ENCODE measurements at places on chromosomes 6 and 20.
A peak's percentile ranks its signal among the peaks of the same experiment; 100 is the strongest.

GRCh38 chr6:5673019-5673790 lies 333.5 kb downstream of the NRN1 start:
- no peak for DNase-seq

GRCh38 chr20:63035603-63036185 lies 28.9 kb upstream of the BHLHE23 start:
- DNase-seq, result no peak

GRCh38 chr6:107690643-107691061 lies 133.5 kb downstream of the SCML4 start:
- no peak for DNase-seq

- no peak for DNase-seq
Measured at GRCh38 chr6:15038013-15038791, 207.7 kb upstream of the JARID2 start.

GRCh38 chr6:161111261-161111660 lies 119.7 kb downstream of the MAP3K4 start:
- no peak for DNase-seq

GRCh38 chr6:107574856-107575255 lies 84.9 kb downstream of the SOBP start:
- no peak for DNase-seq

DNA sequence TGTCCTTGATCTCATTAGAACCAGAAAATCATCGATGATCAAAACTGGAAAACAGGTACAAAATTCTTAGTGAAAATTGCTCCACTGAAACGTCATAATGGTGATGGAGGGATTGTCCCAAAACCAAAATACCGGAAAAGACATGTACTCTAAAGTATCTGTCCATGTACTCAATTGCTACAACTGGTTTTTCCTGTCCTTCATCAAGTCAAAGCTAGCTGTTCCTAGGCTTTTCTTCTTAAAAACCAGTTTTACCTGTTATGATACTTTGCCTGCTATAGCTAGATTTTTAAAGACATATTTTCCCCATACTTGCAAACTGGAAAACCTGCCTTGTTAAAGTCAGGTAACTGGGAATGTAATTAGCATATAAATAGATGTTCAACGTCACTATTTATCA lies 50.5 kb upstream of the LRRC1 start:
- DNase-seq, result no peak

- no peak for DNase-seq
Measured at GRCh38 chr6:169846286-169847056, 95.0 kb downstream of the ERMARD start.

- DNase-seq, result no peak
Measured at GRCh38 chr6:93678841-93679454, 259.6 kb upstream of the EPHA7 start.

GRCh38 chr6:19836799-19837510 lies at the start of gene ID4:
ID4 (plus strand) TSS chr6:19837370; CDS start chr6:19837755, 385 bp downstream.
- DNase-seq, result peak; percentile 91

DNA sequence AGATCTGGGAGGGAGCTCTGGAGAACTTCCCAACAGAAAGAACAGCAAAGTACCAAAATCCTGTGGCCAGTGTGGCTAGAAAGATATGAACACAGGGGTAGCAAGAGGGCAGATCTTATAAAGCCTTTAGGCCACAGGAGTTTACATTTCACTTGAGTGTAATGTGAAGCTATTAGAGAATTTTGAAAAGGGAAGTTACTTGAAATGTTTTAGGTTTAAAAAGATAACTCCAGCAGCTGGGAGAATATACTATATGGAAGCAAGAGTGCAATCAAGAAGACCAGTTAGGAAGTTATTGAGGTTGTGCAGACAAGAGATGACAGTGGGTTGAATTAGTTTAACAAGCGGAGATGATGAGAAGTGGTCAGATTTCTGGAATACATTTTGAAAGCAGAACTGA lies 7.9 kb downstream of the SUPT3H start:
- no peak for DNase-seq

DNA sequence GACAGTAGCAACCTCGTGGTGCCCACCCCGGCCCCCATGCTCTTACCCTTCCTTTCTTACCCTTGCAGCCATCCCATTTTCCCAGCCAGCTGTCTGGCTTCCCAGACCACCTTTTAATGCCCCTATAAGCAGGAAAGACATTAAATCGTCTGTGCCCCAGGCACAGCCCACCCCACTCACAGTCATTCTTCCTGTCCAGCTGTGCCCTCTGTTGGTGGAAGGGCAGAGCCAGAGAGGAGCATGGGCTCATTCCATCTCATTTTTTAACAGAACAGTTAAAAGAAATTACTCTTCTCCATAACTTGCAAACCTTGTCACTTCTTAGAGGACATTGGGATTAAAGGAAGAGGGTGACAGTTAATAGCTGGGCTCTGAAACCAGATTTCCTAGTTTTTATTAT lies 240.5 kb downstream of the NRN1 start:
- DNase-seq, result no peak

- no peak for DNase-seq
Measured at GRCh38 chr20:6490849-6491248, 276.6 kb upstream of the BMP2 start.

GRCh38 chr6:37054580-37054979 lies 49.1 kb downstream of the FGD2 start:
- DNase-seq, result no peak

GRCh38 chr6:5211492-5211891 lies 49.3 kb downstream of the LYRM4 start:
- DNase-seq, result no peak

GRCh38 chr20:50405915-50406609 lies 104.1 kb upstream of the PTPN1 start:
- no peak for DNase-seq

- no peak for DNase-seq
Measured at GRCh38 chr20:48096957-48097890, 311.9 kb upstream of the SULF2 start.

GRCh38 chr6:32337186-32337805 lies 34.4 kb downstream of the TSBP1 start:
- DNase-seq, result no peak

- no peak for DNase-seq
Measured at GRCh38 chr20:50285376-50286173, 94.9 kb downstream of the CEBPB start.

DNA sequence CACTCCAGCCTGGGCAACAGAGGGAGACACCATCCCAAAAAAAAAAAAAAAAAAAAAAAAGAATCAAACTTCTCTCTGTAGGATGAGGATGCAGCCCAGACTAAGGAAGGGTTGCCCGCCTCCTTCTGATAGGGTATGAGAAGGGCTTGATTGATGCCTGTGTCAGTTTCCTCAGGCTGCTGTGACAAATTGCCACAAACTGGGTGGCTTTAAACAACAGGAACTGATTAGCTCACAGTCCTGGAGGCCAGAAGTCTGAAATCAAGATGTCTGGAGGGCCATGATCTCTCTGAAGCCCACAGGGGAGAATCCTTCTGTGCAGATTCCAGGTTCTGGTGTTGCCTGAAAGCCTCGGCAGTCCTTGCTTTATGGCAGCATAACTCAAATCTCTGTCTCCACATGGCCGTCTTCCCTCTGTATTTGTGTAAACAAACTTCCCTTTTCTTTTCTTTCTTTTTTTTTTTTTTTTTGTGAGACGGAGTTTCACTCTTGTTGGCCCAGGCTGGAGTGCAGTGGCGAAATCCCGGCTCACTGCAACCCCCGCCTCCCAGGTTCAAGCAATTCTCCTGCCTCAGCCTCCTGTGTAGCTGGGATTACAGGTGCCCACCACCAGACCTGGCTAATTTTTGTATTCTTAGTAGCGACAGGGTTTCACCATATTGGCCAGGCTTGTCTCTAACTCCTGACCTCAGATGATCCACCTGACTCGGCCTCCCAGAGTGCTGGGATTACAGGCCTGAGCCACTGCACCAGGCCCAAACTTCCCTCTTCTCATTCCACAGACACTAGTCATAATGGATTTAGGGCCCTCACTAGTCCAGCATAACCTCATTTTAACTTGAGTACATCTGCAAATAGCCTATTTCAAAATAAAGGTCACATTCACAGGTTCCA lies 11.2 kb upstream of the CDK19 start:
- DNase-seq, result no peak

GRCh38 chr6:148868314-148868713 lies 121.5 kb downstream of the UST start:
- no peak for DNase-seq

DNA sequence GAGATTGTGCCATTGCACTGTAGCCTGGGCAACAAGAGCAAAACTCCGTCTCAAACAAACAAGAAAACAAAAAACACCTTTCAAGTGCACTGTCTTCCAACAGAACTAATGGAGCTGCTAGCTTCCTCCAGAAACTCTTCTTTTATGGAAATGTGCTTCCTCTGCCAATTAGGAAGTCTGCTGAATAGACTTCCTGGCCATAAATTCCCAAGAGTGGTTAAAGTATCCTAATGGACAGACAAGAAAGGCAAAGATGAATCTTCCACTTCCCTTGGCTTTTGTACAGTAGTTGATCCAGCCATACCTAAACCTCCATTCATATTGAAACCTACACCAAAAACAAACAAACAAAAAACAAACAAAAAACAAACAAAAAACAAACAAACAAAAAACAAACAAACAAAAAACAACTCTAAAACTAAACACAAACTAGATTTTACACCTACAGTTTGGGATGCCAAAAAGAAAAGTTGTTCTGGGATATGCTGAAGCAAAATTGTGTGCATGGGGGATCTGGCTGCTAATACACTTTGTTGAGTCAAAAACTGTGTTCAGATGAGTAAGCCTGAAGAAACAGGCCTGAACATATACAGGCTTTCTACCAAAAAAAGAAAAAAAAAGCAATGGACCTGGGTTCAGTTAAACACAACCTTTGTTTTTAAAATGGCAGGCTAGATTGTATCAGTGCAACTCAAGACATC lies 59.8 kb upstream of the CARMIL1 start:
- DNase-seq, result no peak

DNA sequence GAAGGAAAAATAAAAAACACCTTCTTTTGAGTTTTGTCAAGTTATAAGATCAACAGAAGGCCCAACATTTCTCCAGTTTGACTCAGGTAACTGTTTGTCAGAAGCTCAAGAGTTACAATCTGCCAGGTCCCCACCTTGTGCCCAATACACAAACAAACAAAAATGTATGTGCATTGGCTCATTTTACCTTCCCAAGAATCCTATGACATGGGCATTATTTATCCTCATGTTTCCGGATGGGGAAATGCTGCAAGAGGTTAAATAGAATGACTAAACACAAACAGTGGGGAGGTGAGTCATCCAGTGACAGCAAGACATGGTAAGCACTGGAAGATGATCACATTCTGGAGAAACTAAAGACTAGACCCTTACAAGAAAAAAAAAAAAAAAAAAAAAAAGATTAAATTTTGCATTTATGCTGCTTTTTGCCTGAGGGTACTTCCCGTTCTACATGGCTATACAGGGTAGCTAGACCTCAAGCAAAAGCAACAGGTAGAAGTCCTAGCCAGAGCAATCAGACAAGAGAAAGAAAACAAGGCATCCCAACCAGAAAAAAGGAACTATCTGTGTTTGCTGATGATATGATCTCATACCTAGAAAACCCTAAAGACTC lies 23.6 kb upstream of the ANKRD60 start:
- no peak for DNase-seq

DNA sequence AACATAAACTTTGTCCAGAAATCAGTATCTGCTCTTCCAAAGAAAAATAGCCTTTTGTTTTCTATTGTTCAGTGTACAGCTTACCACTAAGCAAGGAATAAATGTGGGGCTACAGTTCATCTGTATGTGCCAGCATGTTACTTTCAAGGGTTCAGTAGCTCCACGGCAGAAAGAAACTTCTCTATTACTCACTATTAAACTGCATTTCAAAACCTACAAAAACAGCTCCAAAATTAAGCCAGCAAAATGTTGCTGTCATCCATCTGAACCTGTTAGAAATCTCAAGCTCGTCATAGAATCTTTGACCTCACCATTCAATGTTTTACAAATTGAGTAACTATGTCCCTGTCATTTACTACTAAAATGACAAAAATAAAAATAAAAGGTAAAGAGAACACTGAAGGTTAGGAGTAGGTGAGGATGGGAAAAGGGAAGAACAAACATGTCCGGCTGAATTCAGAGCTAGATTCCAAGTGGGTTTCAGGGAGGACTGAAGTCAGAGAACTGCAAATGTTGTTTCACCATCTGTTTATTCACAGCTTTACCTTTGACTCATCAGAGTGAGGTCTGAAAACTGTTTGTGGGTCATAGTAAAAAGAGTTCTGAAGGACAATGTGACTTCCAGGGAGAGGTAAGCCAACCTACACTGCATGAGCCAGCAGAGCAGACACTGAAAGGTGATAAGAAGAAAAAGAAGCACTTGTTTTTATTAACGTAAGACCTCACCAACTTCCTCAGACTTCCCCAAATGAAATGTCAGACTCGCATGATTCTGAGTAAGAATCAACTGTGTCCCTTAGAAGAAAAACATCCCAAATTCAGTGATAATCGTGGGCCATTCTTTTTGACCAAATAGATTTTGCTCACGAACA lies 62.0 kb downstream of the ATXN1 start:
- DNase-seq, result no peak

DNA sequence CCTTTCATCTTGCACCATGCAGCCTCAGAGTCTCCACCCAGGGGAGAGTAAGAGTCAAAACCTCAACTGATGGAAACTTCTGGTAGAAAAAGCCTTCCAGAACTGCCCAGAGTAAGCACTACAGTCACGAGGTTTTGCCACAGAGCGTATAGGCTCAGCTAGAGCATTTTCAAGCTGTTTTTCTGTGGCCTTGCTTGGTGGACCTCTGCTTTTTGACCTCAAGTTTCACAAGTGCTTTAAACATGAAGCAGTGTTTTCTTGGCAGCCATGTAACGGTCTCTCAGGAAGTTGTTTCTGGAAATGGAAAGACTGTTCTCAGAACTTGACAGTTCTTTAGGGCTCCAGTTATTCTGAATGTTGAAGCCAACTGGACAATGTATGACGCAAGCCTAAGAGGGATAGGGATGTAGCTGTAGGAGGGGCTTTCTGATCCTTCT lies 146.5 kb downstream of the ZDHHC14 start:
- no peak for DNase-seq

GRCh38 chr6:16659466-16660156 lies 101.6 kb downstream of the ATXN1 start:
- no peak for DNase-seq

- no peak for DNase-seq
Measured at GRCh38 chr6:170433163-170434116, 119.7 kb downstream of the PSMB1 start.

DNA sequence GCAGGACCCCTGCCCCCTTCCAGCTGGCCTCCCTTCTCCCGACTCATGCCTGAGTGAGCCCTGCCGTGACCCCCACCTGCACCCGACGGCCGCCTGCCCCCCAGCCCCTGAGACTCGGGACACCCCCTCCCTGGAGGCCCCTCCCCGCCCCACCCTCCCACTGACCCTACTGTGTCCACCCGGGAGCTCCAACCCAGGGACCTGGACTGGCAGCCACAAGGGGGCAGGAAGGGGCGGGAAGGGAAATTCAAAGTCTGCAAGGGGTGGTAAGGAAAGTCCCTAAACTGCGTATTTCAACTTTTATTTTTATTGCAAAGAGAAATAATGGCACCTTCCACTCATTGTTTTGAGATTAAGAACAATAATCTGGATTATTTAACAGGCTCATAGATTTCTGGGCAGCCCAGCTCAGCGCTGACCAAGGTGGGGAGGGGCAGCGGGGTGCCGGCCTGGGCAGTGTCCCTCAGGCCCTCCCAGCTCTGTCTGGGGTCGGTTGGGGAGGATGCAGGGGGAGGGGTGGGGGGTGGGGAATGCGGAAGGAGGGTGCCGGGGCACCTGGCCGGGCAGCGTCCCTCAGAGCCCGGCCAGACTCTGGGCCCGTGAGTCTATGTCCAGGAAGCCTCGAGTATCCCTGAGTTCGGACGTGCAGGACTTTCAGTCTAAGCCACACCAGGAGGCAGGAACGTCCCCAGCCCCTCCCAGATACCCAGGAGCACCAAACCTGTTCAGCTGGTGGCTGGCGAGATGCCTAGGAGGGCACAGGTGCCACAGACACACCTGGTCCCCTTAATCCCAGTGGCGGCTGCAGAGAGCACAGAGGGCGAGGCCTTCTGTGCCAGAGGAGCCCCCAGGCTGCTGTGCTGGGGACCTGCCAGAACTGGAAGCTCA lies 1.3 kb upstream of the PTK6 start:
- DNase-seq, result no peak

Measured in hypothalamus (tissue), 51 donors.